ENCODE measurements at places on chromosomes 7 and 10. TPM values are rescaled to one million over a fixed set of nuclear protein-coding genes. Genes with fewer than 3 reads are reported as not detected.

DNA sequence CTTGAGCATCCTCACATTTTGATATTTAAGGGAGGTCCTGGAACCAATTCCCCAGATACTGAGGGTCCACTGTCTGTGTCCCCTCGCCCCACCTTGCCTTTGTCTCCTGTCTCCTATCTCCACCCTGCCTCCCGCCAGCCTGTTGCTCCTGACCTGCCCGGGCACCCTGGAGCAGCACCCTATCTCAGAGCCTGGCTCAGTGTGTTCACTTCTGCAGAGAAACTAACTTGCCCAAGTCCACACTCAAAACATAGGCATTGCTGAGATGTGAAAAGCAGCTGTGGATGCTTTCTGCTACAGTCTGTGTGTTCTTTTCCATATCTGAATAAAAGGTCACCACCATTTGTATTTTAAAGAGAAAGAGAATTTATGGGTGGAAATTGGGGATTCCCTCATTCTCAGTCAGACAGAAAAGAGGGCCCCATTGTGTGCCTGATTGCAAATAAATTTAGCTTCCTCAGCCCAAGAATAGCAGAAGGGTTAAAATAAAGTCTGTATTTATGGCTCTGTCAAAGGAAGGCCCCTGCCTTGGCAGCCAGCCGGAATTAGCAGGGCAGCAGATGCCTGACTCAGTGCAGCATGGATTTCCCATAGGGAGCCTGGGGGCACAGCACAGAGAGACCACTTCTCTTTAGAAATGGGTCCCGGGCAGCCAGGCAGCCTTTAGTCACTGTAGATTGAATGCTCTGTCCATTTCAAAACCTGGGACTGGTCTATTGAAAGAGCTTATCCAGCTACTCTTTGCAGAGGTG lies 161.3 kb downstream of the EGFR start:
- no peak for DNase-seq

- DNase-seq: no peak
These were observed 312.6 kb downstream of the SFMBT2 start for GRCh38 chr10:7098160-7098762.

GRCh38 chr10:44102726-44103255 lies 282.1 kb downstream of the CXCL12 start:
- DNase-seq: no peak

Gene FFAR4
- not detected for total RNA-seq

- no peak for DNase-seq
These were observed 95.4 kb downstream of the TCF7L2 start for GRCh38 chr10:113045147-113046055.

DNA sequence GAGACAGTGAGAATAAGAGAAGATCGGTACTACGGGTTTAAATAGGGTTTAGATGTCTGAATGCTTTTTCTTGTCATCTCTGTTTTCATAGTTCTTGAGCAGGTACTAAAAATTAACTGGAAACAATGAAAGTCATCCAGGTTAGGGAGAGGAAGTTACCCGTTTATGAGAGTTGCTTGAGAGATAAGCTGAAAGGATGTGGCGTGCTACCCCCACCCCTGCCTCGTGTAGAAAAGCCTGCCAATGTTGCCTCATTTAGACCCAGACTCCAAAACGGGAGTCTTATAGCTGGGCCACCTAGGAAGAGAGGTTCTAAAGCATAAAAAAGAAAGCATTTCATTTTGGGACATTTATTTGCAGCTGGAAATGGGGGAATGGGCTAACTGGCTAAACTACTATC lies 10.2 kb downstream of the AKR1C4 start:
- DNase-seq: peak; percentile 48

DNA sequence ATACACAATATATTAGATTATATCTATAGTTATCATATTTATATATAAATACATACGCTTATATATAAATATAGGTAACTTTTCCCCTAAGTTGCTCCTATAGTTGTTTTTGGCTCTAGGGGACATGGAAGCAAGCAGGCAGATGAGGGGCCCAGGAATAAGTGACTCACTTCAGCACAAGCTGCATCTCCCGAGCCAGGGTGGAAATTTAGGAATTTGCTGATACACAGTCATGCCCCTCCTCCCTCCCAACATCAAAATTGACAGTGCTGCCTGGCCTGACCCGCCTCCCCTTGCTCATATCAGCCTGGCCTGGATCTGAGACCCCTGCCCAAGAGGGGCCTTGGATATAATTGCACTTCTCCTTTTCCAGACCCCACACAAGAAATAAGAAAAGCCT lies 33.8 kb downstream of the MKI67 start:
- no peak for DNase-seq

Gene DMBT1
- under 0.01 TPM for total RNA-seq

- DNase-seq: no peak
These were observed 307.6 kb upstream of the SEMA3A start for GRCh38 chr7:84502239-84502638.

Gene UTF1
- under 0.01 TPM for total RNA-seq

DNA sequence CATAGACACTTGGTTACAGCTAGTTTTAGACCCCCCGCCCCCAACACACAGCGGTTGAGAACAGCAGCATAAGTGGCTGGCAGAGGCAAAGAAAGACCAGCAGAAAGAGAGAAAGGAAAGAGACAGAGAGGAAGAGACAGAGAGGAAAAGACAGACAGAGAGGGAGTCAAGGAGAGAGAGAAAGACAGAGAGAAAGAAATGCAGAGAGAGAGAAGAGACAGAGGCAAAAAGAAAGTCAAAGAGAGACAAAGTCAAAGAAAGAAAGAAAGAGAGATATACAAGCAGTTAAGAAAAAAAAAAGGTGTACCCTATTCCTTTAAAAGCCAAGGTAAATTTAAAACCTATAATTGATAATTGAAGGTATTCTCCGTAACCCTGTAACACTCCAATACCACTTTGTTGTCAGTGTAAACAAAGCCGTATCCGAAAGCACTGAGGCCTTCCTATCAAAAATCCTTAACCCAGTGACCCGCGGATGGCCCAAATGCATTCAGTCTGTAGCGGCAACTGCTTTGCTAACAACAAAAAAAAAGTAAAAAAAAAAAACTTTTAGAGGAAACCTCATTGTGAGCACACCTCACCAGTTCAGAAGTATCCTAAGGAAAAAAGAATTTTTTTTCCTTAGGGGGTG lies 11.9 kb upstream of the SLC12A9 start:
- no peak for DNase-seq

All from hematopoietic multipotent progenitor cell (in vitro differentiated cells).